SHP77 (cell line): ENCODE measurements at places on chromosomes 3 and 15.
A peak's percentile ranks its signal among the peaks of the same experiment; 100 is the strongest.

- DNase-seq: no peak
Measured at GRCh38 chr3:99506-99905, 97.1 kb upstream of the CHL1 start.

- no peak for DNase-seq
Measured at GRCh38 chr3:65265511-65265910, 577.7 kb upstream of the ADAMTS9 start.

DNA sequence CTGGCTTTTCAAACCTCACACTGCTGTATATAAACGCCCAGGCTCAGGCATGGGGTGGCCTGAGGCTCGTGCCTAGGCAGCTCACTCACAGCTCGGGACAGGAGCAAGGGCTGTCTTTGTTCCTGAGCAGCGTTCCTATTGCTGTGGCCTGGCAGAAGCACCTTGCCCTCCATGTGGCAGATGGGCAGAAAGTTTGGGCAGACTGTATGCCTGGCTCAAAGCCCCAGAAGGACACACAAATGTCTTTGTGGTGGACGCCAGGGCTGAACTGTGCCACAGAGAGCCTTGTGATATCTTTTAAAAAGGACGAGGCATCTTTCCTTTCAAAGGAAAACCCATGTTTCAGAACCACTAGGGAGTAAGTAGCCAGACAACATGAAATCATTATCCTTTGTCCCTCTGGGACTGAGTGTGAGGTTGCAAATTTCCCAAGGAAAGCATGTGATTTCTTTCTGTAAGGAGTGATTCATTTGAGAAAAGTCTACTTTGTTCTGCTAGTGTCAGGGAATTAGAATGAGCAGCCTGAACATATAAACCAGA is 29.3 kb upstream of the UBE2E1 start:
- DNase-seq: no peak

DNA sequence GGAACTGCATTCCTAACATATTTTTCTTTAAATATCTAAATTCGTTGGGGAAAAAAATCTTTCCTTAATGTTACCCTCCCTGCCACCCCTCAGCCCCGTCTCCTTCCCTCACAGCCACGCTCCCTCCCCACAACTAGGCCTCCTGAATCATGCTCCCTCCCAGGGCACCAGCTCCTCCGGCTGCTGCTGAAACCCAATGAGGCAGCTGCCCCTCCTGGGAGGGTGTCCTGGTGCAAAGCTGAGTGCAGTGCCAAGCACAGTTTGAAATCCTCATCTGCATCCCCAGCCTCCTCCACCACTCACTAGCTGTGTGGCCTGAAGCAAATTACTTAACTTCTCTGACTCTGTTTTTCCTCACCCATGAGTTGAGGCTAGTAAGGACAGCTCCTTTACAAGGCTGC is 2.7 kb upstream of the NR2E3 start:
- DNase-seq: no peak

DNA sequence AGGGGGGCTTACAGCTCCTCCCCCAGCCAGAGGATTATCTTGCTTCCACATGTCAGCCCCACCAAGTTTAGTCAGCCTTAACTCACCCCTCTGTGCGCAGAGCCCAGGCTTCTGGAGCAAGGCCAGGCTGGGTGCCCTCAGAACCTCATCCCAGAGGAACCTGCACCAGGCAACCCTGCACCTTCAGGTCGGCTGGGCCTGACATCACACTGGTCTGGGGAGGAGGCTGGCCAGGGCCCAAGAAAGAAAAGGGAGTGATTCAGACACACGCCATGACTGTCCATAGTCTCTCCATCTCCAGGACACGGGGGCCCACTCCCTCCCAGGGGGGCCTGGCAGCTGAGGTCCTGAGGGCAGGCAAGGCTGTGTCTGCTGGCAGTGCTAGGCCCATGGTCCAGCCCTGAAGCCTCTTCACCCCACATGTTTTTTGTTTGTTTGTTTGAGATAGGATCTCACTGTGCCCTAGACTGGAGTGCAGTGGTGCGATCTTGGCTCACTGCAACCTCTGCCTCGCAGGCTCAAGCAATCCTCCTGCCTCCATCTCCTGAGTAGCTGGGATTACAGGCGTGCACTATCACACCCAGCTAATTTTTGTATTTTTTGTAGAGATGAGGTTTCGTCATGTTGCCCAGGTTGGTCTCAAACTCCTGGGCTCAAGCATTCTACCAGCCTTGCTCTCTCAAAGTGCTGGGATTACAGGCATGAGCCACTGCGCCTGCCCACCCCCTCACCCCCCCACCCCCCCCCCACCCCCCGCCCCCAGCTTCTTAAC is 11.1 kb downstream of the TNK2 start:
- no peak for DNase-seq

- no peak for DNase-seq
Measured at GRCh38 chr15:44711743-44712345, 527 bp downstream of the B2M start.

DNA sequence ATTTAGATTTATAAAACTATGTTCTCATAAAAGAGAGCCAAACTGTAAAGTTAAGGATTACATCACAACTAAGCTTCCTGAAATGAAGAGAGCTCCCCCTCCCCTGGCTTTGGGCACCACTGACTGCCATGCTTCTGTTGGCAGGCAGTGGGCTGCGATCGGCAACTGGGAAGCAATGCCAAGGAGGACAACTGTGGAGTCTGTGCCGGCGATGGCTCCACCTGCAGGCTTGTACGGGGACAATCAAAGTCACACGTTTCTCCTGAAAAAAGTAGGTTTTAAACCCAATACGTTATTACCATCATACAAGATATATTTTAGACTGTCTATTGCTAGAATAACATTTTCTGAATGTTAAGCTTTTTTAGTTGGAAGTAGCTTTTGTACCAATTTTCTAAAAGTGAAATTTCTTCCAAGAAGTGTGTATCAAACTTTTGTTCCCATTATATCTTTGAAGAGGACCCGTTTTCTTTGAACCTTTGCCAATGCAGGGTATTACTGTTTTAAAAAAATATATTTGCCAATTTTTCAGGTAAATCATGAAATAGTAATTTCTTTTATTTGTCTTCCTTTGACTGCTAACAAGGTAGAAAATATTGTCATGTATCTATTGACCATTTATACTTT is 184.1 kb downstream of the ADAMTSL3 start:
- peak; percentile 36 for DNase-seq

DNA sequence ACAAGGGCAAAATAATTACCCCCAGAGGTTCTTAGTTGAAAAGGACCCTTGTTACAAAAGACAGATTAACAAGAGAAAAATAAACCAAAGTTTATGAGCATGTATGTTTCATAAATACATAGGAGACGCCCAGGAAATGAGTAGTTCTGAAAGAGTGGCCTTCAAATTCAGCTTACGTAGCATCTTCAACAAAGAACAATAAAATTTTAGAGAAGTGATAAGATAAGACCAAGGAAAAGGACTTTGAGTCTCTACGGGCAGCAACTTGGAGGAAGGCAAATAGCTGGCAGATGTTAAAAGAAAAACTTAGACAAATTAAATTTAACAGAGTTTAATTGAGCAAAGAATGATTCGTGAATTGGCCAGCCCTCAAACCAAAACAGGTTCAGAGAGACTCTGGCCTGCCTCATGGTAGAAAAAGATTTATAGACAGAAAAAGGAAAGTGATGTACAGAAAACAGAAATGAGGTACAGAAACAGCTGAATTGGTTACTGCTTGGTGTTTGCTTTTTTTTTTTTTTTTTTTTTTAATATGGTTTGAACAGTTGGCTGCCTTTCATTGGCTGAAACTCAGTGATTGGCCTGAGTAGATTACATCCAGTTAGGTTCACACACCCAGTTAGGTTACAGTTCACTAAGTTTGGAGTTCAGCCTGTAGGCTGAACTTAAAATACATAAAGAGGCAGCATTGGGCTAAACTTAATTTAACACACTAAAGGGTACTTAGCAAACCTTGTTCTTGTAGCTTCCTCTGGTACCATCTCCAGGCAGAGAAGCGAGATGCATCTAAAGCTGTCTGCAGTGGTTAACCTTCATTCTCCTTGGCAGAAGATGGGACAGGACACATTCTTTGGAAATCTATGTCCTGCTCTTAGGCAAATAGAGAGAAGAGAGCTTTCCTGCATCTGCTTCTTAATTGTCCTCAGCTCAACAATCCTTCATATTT is 23.2 kb downstream of the C2CD4B start:
- no peak for DNase-seq

GRCh38 chr15:68411735-68412134 is 20.2 kb downstream of the ITGA11 start:
- DNase-seq: no peak

- peak; percentile 77 for DNase-seq
Measured at GRCh38 chr15:31280046-31280830, 46.4 kb upstream of the KLF13 start.

GRCh38 chr3:23739536-23739935 is 66.2 kb upstream of the UBE2E1 start:
- DNase-seq: no peak

DNA sequence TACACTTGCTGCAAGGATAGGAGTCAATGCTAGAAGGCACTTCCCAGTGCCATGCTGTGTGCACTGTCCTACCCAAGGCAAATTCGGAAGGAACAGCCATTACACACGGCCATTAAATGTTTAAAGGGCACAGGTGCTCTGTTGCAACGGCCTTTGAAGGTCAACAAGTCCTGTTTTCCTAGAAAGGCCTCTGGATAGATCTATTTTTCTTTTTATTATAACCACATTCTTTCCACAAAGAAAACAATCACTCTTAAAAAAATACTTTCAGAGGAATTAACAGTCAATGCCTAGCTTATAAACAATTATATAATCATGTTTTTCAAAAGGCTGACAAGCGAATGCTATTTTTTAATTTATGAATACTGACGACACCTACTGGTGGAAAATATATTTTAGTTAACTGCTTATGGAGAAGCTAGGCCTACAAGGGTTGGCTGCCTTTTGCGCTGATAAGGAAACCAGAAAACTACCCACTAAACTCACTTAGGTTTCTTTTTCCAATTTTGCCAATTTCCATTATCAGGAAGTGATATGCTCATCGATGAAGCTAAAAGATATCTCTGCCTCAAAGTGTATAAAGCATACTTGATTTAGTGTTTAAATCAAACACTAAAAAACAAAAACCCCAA is 2.4 kb downstream of the ARHGEF3 start:
- DNase-seq: peak; percentile 69

- DNase-seq: no peak
Measured at GRCh38 chr15:32029409-32029861, 880 bp upstream of the CHRNA7 start.

DNA sequence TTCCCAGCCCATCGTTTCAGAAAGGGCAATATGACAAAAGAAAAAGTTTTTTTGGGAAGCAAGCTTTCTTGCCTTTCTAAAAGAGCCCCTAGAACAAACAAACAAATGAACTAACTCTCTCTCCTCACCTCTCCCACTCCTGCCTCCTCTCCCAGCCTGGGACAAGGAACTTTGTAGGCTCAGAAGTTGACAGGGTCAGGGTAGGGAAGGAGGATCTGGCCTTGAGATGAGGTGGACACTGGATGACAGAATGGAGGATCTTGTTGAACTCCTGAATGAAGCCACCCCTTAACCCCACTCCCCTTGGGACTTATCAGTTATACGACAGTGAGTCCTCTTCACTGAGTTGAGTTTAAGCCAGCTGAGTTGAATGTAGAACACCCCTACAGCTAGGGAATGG is 1.6 kb upstream of the ITGA11 start:
- no peak for DNase-seq

- DNase-seq: no peak
Measured at GRCh38 chr15:36925653-36926426, 174.5 kb downstream of the MEIS2 start.

DNA sequence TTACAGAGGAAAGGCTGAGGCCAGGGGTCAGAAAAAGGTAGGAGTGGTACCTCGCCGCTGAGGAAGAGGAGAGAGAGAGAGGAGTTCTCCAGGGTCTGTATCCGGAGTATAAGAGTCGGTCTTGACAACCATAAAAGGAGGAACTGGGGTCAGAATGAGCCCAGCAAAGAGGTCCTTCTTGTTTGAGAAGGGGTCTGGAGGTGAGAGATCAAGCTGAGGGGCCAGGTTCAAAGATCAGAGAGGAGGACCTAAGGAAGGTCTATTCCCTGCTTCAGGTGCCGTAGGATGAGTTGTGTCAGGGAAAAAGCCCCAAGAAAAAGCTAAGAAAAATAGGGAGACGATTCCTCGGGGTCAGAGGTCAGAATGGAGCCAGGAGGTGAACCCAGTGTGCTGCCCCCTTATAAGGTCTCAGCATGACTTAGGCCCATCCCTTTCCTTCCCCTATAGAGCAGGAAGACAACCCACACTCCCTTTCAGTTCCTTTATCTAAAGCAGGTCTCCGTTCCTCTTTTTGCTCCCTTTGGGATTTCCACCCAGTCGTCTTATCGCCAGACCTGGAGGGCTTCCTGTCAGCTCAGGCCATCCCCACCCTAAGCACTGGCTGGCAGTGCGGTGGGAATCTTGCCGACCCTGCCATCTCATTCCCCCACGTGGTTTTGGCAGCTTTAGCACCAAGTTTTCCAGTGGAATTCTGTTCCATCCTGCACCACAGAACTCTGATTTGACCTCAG is 651 bp downstream of the MTMR14 start:
- DNase-seq: no peak

GRCh38 chr3:48088056-48088748 is 72.0 kb upstream of the MAP4 start:
- peak; percentile 12 for DNase-seq

- no peak for DNase-seq
Measured at GRCh38 chr3:155500194-155500818, 206.8 kb upstream of the STRIT1 start.

DNA sequence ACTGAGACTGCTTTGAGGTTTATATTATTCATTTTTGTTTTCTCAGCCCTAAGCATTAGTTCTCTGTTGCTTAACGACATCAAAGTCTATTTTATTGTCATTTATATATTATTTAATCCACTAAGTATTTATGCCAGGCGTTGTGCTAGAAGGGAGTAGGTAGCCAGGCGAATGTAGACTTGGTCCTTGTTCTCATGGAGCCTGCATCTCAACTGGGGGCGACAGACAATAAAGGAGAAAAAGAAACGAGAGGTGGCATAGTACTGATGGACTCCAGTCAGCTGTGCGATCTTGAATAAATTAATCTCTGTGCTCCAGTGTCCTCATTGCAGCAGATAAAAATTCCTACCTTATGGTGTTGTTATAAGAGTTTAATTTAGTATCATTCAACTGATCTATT is 49.7 kb downstream of the ETV5 start:
- no peak for DNase-seq

- DNase-seq: no peak
Measured at GRCh38 chr15:91118817-91119590, 18.9 kb downstream of the SV2B start.

GRCh38 chr15:46111730-46112129 is 476.9 kb downstream of the SQOR start:
- no peak for DNase-seq

- DNase-seq: no peak
Measured at GRCh38 chr15:75227663-75228280, 26.1 kb downstream of the C15orf39 start.

GRCh38 chr15:91529534-91529933 is 324.0 kb upstream of the SLCO3A1 start:
- no peak for DNase-seq

DNA sequence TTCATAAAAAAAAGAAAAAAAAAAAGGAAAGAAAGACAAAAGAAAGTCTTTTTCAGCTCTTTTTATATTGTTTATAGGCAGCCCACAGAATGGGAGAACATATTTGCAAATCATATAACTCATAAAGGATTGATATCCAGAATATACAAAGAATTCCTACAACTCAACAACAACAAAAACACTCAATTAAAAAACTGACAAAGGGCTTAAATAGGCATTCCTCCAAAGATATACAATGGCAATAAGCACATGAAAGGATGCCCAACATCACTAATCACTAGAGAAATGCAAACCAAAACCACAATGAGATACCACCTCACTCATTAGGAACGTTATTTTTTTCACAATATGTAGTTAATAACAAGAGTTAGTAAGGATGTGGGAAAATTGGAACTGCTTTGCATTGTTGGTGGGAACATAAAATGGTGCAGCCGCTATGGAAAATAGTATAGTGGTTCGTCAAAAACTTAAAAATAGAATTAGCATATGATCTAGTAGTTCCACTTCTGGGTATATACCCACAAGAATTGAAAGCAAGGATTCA is 54.2 kb upstream of the CMTM8 start:
- DNase-seq: no peak
